Activated CD4-positive, alpha-beta T cell treated with anti-CD3 and anti-CD28 coated beads, Interleukin-10, Interleukin-2, amounts not matched to agents 100 ng/mL and 50 ng/mL, durations not matched to agents 16 hours and 8 hours (primary cell): ENCODE measurements at places on chromosomes 5 and 9.

DNA sequence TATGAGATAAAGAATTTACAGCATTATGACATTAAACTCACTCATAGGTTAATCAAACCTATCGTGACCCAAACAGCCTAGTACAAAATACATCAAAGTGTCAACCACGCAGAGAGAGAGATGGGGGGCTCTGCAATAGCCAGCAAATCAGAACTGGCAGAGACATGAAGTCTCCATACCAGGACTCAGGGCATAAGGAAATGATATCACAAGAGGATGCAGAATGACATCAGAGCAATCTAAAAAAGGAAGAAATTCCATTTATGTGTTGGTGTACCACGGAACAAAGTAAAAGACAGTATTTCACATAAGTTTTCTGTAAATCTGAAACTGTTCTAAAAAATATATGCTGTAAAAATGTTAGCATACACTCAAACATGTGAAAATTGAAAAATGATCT, 24.6 kb downstream of the BICD2 start:
- no peak for DNase-seq

- no peak for DNase-seq
Measured at GRCh38 chr5:134435560-134435959, 23.9 kb upstream of the CDKN2AIPNL start.

GRCh38 chr5:76406673-76407072, 3.6 kb downstream of the IQGAP2 start:
- DNase-seq = no peak

GRCh38 chr9:108816037-108816436, 39.7 kb downstream of the ACTL7B start:
- no peak for DNase-seq

DNA sequence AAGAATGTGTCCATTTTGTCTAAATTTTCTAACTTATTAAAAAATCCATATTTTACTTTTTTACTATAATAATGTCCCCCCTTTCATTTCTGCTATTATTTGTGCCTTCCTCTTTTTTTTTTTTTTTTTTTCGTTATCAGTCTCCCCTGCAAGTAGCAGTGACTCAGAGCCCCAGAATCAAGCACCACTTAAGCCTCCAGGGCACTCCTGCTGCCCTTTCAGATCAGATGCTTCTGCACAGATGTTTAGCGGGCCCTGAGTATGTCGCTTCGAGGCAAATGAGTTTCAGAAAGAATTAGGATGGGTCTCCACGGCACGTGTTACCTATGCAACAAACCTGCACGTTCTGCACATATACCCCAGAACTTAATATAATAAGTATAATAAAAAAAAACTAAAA, 11.7 kb downstream of the MED7 start:
- DNase-seq = no peak

DNA sequence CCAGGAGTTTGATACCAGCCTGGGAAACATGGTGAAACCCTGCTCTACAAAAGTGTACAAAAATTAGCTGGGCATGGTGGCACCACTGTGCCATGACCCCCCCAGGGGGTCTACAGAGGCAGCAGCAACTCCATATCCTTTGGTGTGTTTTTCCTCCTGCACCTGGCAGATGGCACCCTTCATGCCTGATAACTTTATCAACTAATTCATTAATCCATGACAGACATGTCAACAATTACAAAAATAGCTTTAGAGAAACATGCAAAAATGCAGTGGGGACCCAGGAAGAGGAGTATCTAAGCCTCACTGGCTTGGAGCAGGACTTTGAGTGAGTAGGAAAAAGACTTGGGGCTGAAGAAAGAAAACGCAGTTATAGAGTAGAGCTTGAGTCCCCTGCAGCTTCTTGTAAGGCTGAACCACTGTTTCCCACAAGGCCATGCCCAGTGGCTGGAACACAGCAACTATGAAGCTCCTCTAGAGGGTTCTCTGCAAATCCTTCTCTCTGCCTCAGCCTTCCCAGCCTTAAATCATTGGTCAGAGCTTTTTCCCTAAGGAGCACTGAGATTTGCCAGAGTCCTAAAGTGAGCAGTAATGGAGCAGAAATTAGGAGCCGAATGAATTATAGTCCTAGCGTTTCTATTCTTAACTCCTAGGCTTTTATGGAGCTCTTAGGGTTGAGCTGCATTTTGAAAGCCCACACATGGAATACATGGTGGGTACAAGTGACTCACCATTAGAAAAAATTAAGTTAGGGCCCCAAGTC, 25.5 kb upstream of the B4GALT1 start:
- no peak for DNase-seq

DNA sequence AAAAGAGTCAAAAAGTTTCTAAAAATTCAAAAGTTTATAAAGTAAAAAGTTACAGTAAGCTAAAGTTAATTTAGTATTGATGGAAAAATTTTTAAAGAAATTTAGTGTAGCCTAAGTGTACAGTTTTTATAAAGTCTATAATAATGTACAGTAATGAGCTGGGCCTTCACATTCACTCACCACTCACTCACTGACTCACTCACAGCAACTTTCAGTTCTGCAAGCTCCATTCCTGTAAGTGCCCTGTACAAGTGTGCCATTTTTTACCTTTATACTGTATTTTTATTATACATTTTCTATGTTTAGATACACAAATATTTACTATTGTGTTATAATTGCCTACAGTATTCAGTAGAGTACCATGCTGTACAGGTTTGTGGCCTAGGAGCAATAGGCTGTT, 239.5 kb upstream of the MAP3K1 start:
- peak; percentile 22 for DNase-seq

GRCh38 chr9:136823136-136824046, 15.6 kb downstream of the RABL6 start:
- no peak for DNase-seq

DNA sequence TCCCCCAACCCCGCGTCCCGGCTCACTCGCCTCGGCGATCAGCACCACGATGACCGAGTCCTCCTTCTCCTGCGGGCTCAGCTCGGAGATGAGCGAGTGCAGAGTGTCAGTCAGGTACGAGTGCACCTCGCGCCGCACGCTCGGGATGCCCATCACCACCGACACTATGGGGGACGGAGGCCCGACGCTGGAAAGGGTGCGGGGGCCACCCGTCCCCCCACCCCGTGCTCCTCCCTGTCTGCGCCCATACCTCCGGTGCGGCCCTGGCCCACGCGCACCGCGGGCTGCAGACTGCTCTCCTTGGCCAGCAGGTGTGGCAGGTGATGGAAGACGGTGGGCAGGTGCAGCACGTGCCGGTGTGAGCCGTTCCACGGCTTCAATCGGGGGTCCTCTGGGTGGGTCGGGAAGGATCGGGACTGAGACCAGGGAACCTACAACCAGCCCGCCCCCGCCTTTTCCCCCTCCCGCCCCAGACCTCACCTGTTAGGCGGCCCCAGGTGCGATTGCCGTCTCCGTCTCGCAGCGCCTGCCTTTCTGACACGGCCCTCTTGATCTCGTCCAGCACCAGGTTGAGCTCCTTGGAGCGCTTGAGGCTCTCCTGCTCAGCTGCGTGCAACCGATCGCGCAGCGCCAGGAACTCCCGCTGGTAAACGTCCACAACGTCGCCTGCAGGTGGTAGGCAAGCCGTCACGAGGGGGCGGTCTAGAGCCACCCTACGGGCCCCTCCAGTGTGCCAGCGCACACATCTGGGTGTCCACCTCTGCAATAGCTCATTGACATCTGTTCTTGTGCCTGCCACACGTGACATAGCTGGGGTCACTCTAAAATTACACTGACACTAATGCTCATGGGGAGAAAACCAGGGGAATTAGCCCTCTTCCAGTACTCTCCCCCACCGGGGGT, 5.1 kb downstream of the MGAT4B start:
- DNase-seq = peak; percentile 88

GRCh38 chr5:178213003-178213461, 8.7 kb downstream of the HNRNPAB start:
- DNase-seq = no peak

GRCh38 chr5:110040178-110040577, 350.5 kb downstream of the MAN2A1 start:
- no peak for DNase-seq

DNA sequence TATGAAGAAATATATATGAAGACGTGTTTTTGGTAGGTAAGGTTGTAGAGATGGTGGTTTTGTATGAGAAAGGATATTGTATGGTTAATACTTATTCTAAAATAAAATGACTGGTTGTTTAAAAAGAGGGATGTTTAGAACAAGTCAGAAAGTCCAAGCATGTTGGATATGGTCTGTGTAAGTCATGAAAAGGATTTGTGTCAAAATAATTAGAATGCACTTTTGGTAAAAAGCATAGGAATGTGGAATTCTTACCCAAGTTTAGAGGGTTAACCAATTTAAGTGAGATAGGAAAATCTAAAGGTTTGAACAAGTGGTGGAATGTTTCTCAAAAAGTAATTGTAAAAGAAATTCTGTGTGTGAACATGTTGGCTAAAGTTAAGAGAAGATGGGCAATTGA, 1556.5 kb upstream of the C9orf72 start:
- no peak for DNase-seq

DNA sequence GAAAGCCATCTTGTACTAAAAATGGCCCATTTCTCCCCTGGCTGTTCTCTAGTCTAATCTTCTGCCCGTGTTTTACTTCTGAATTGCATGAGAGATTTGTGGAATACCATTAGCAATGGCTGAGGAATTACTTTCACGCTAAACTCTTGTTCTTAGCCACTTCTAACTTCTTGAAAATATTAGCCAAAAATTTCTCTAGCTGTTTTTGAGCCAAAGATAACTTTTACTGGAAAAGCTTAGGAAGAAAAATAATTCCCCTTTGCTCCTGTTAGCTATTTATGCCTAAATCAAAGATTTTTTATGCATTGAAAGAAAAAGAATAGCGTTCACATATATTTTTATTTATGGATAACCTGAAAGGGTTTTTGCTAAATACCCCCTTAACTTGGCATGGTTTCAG, 287.8 kb downstream of the MTRR start:
- no peak for DNase-seq

DNA sequence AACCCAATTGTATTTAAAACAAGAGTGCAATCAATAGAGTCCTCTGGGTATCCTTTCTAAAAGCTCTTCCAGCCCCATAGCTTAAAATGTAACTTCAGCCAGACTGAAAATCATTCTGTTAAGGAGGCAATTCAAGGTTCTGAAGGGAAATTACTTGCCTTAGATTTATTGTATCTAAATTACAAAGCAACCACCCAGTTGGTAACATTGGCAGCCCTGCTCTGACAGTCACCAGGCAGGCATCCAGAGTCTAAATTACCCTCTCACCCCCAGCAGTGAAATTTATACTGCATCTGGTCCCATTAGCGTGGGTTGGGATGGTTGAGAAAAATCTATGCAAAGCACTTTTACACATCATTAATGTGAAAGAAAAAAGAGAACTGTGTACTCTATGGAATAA, 514.7 kb downstream of the MTRR start:
- no peak for DNase-seq

- no peak for DNase-seq
Measured at GRCh38 chr5:77213601-77214000, 3.1 kb downstream of the PDE8B start.

DNA sequence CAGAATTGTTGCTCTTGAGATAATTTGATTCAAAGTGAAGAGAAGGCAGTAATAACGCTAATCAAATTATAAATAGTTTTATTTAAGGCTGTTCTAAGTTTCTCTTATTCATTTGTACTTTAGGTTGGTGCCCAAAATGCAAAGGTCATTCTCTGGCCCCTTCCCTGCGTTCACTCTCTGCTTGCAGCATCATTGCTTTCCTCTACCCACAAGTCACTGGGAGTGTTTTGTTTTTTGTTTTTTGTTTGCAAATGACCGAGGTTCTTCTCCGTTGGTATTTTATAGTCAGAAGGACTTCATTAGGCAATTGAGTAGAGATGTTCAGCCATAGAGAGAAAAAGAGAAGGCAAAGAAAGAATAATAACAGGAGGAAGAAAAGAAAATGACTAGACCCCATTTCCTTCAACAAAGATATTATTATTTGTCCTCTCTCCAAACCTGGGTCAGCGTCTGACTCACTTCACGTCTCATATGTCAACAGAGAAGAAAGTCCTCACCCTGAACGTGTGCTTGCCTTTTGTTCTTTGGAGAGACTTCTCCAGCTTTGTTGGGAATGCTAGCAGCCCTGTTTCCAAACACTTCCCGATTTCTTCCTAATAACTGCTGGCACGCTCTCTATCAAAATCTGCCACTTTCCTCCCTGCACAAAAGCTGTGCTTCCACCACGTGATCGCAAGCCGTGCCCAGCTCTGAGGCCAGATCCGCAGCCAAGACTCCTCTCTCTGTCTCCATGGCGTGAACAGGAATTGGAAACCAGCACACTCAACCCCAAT, 119.8 kb downstream of the EBF1 start:
- DNase-seq = no peak

DNA sequence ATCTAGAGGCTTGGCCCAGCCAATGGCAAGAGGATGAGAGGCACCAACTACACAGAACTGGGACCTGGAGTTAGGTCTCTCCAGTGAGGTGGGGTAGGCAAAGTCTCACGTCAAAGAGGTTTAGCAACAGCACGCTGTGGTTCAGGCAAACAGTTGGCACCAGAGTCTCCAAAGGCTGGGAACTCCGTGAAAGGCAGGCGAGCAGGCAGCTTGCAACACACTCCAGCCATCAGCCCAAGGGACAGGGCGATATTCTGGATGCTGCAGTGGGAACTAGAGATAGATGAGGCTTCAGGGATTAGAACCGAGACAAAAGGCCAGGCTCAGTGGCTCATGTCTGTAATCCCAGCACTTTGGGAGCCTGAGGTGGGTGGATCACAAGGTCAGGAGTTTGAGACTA, 129.1 kb downstream of the PDZD2 start:
- DNase-seq = no peak

- no peak for DNase-seq
Measured at GRCh38 chr9:136057236-136058081, 37.6 kb downstream of the NACC2 start.

- no peak for DNase-seq
Measured at GRCh38 chr9:91160181-91160580, 201.5 kb downstream of the AUH start.

DNA sequence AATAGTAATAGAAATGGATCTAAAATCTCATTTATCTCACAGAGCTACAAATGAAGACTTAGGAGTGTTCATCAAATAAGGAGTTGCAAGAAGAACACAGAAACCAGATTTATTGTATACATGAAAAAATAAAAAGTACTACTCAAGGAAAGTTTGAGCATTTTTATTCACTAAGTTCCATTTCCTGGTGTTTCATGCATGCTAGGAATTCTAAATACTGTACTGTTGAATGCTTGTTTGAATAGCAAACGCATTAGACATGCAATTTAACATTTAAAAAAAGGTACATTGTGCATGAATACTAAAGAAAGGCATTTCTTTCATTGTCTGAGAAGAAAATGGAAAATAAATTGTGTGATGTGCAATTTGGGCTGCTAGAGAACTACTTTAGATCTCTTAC, 52.1 kb downstream of the C6 start:
- no peak for DNase-seq

- peak; percentile 46 for DNase-seq
Measured at GRCh38 chr9:128899566-128900322, 17.8 kb downstream of the LRRC8A start.
